ENCODE measurements at places on chromosomes 16 and 17.

DNA sequence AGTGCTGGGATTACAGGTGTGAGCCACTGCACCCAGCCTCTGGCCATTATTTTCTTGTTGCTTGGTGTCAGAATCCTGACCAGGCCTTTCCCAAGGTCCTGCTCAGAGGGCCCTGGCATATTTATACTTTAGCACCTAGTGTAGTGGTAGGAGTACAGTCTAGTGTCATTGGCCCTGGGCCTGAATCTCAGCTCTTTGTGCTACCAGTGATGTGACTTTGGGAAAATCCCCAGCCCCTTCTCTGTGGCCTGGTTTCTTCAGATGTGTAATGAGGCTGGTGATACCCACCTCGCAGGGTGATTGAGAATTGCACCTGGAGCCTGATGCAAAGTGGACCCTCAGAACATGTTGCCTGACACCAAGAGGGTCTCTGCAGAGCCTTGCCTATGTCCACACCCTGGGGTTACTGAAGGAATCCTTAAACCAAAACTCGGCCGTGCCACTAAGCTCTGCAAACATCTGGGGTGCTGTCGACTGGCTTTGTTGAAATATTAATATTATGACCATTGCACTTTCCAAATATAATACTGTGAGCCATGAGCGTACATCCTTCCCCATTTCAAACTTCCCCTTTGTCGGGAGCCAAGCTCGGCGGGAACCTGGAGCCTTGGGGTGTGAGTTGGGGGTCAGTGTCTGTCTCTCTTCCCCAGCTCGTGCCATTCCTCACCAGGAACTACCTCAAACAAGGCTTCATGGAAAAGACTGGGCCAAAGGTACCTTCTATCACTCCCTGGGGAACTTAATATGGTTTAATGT, 18.0 kb upstream of the RNF135 start:
- no peak for DNase-seq

DNA sequence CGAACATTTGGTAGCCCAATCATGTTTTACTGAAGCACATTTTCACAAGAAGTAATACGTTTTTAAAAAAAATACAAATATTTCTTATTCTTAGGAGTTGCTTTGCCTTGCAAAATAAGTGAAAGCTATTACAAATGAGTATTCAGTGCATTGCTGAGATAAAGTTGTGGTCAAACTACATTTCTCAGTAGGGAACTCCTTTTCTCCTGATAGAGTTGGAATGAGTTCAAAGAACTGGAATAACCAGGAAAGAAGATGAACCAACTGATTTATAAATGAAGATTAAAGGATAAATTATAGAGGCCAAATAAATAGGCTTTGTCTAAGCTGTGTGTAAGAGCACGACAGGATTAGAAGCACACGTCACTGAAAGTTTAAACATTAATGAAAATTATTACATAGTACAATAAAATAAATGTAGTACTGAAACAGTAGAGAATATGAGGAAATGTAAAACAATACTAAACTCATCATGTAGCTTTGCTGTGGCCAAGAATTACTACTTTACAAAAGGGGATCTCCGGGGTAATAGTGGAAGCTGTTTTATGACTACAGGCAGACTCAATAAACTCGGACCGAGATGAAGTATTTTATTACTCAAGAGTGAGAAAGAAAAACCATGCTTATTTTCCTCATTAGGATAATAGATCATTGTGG, 73.6 kb downstream of the KCNJ2 start:
- DNase-seq, result no peak

- no peak for DNase-seq
These were observed 342.2 kb upstream of the DYNLRB2 start for GRCh38 chr16:80198311-80199299.

GRCh38 chr17:59620518-59621259, 994 bp downstream of the CLTC start:
- no peak for DNase-seq

All from AG04450 (cell line).